ENCODE measurements at places on chromosomes 5 and 9.

DNA sequence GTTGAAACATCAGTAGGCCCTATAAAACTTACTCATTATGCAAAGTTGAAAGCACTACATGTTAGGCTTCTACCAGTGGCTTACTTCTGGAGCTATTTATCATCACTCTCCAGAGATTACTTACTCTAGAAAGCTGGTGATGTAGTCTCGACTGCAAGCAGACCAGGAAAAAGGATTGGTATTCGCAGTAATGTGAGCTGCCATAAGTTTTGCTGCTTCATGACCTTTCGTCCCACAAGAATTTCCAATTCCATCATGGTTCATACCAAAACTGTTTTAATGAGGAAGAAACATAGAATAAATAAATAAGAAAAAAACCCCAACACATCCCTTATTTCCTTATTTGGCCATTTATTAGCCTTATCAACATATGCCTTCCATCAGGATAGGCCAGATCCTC lies 181.9 kb downstream of the ADAMTS6 start:
- no peak for DNase-seq

DNA sequence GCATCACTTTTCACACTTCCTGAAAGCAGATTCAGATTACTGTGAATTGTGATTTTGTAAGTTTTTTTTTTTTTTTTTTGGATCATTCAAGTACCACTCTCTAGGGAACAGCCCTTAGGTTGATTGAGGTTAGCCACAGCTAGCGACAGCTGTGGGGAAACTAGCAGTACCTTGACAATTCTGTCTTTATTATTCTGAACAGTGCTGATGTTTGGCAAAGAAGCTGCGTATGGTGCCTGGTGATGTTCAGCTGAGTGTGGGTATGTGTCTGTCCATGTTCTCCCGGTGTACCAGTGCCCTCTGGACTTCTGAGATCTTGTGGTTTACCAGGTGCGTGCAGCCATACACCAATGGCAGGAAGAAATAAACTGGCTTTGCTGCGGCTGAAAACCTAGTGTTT lies 117.3 kb upstream of the PLPPR1 start:
- no peak for DNase-seq

DNA sequence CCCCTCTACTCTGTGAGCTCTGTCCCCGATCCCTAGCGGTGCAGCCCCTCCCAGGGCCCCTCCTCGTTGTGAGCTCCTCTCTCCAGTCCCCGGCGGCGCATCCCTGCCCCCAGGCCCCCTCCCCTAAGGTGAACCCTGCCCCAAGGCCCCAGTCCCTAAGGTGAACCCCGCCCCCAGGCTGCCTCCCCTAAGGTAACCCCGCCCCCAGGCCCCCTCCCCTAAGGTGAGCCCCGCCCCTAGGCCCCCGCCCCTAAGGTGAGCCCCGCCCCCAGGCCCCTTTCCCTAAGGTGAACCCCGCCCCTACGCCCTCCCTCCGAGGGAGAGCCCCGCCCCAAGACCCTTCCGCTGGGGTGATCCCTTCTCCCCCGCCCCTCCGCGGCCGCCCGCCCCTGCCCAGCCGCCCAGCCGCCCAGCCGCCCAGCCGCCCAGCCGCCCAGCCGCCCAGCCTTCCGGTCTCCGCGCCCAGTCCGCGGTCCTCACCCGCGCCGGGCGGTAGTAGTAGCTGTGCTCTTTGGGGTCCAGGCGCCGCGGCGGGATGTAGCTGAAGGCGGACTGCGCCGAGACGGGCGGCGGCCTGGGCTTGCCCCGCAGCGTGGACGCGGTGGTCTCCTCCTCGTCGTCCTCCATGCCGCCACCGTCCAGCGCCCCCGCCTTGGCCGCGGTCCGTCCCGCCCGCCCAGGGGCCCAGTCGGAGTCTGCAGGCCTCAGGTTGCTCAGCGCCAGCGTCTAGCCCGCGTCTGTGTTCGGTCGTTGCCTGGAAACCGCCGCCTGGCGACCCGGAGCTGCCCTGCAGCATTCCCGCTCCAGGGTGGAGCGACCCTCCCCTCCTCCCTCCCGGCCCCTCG lies at the start of gene CFAP90:
TSS of gene CFAP90 (minus strand) at position 739 of the 845 bp plus-strand sequence. CDS start at position 627, 112 bp downstream.
- peak; percentile 16 for DNase-seq

GRCh38 chr9:92644278-92644677 lies 25.7 kb downstream of the IPPK start:
- DNase-seq, result no peak

DNA sequence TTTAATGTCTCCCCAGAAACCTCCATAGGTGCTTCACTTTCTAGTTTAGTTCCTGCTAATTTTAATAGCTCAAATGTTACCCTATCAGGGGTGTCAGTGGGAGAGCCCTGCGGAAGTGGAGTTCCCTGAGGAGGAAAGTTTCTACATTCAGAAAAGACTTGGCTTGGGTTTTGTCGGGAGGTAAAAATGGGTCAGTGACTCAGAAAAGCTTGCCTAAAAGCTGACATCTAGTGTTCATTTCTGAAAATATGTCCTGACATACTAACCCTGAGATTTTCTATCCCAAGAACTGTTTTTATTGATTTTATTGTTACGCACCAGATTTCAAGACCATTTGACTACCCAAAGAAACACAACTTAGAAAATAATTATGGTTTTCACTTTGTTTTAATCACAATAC lies 40.9 kb upstream of the GLDC start:
- DNase-seq, result no peak

DNA sequence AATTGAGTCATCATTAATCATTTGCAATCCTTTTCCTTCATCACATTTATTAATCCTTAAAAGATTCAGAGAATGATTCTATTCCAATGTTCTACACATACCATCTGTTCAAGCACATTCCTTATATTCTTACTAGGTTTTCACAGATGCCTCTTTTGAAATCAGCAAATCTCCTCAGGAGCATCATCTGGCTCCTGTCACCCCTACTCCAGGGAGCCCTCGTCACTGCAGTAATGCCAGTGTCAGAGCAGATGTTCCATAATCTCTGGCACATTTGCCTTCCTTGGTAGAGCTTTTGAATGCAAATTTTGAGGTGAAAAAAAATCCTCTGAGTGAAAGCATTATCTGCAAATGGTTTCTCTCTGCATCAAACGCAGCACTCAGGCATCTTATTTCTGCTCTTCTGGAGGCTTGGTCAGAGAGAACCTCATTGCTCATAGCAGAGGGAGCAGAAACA lies 7.6 kb upstream of the KCNV2 start:
- no peak for DNase-seq

DNA sequence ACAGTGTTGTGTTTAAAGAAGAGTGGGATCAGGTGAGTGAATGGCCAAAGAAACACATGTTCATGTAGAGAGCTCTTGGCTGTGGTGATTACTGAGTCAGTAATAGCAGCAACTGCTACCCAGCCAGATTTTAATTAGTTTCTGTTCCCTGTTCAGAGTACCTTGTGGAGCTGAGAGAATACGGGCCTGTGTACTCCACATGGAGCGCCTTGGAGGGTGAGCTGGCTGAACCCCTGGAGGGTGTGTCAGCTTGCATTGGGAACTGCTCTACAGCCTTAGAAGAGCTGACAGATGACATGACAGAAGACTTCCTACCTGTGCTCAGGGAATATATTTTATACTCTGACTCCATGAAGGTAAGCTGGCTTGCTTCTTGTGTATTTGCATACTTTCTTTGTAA lies 52.3 kb downstream of the SLC46A2 start:
- no peak for DNase-seq

- no peak for DNase-seq
These were observed 113.0 kb downstream of the KLHL3 start for GRCh38 chr5:137622850-137623249.

DNA sequence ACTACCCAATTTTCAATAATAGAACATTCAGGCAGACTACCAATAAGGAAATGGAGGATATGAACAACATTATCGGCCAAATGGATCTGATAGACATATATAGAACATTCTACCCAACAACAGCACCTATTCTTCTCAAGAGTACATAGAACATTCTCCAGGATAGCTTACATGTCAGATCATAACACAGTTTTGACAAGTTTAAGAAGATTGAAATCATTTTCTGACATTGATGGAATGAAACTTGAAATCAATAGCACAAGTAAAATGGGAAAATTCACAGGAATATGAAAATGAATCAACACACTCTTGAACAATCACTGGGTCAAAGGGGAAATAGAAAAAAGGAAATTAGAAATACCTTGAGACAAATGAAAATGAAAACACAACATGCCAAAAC lies 94.6 kb upstream of the MEGF10 start:
- DNase-seq, result no peak

- DNase-seq, result no peak
These were observed 1.1 kb downstream of the LCN1 start for GRCh38 chr9:135522137-135522877.

GRCh38 chr5:55966284-55966683 lies 28.5 kb downstream of the IL6ST start:
- no peak for DNase-seq

DNA sequence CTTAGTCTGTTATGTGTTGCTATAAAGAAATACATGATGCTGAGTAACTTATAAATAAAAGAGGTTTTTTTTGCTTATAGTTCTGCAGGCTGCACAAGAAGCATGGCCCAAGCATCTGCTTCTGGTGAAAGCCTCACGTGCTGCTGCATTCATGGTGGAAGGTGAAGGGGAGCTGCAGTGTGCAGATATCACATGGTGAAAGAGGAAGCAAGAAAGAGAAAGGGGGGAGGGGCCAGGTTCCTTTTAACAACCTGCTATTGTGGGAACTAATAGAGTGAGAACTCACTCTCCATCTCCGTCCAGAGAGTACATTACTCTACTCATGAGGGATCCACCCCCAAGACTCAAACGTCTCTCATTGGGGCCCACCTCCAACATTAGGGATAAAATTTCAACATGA lies 12.5 kb upstream of the PARP8 start:
- no peak for DNase-seq

GRCh38 chr9:120436983-120437475 lies 142.9 kb downstream of the CDK5RAP2 start:
- no peak for DNase-seq

GRCh38 chr9:26524267-26524666 lies 368.3 kb downstream of the CAAP1 start:
- DNase-seq, result no peak

DNA sequence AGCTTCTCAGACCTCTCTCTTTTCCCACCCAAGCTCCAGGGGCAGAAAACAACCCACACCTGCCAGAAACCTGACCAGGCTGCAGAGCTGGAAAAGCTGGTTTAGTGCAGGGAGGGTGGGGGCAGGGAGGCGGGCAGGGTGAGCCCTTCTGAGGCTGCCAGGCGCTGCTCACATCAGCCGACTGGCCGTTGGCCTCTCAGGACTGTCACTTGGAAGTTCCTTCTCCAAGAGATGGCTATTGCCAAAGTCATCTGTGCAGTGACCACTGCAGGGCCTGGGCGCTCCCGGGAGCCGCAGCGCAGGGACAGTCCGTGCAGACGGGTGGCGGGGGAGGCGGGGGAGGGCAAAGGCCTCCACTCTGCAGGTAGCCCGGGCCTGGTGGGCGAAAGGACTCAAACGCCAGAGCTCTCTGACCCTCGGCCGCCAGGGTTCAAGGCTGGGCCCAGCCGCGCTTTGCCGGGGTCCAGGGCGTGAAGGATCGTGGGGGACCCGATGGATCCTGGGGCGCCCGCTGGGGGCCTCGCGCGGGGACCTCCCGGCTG lies 205.0 kb upstream of the IER5L start:
- no peak for DNase-seq

DNA sequence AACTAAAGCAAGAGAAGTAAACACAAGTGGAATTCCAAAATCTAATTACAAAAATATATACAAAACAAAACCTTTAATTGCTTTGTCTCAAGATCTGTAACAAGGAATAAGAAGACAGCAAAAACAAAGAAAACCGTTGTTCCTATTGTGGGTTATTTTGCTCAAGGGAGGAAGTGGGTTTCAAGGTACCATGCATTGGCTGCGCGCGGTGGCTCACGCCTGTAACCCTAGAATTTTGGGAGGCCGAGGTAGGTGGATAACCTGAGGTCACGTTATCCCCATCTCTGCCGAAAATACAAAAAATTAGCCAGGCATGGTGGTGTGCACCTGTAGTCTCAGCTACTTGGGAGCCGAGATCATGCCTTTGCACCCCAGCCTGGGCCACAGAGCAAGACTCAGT lies 12.1 kb upstream of the IQGAP2 start:
- no peak for DNase-seq

GRCh38 chr5:129807162-129807814 lies 59.4 kb downstream of the MINAR2 start:
- no peak for DNase-seq
